ENCODE measurements at places on chromosomes 1 and 21.

DNA sequence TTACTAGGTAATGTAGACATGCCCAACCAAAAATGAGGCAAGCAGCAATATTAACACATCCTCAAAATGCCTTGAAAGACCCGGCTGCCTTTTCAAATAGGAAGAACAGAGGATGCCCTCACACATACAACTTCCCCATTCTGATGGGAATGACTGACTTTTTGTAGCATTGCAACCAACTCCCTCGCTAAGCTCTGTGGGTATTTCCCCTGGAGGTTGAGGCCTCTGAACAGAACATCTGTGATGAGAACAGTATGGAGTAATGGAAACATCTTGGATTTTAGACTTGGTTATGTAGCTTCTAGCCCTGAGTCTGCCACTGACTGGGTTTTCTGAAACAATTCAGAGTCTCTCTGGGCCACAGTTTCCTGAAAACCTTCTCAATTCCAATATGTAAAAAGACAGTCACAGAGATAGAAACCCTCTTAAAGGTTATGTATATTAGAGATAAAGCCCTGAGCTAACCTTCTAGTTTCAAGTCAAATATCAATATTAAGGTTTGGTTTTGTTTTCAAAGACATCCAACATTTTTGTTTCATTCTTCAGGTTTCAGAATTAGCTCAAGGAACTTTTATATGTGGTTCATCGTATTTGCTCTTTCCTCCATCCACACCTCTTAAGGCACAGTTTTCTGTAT lies 311.5 kb downstream of the SETD4 start:
- no peak for DNase-seq

DNA sequence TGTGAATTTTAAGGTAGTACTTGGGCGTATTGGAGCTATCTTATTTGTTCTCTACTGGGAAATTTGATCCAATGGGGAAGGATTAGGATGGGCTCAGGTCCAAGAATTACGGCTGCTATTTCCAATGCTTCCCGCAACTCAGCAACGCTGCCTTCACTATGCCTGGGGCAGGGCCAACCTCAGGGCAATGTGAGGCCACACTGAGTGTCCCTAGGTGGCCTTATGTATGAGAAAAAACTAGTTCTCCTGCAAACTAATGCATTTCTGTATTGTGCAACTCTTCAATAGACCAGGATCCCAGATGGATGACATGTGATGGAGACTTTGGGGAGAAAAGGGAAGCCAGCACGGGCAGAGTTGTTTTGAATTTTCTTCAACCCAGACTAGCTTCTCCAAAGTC lies 168.1 kb downstream of the DUSP10 start:
- no peak for DNase-seq

GRCh38 chr1:164785841-164786534 lies 227.0 kb downstream of the PBX1 start:
- DNase-seq = no peak

- DNase-seq = no peak
Measured at GRCh38 chr1:68301471-68302001, 69.2 kb upstream of the WLS start.

- DNase-seq = no peak
Measured at GRCh38 chr1:4089421-4090175, 189.5 kb upstream of the C1orf174 start.

DNA sequence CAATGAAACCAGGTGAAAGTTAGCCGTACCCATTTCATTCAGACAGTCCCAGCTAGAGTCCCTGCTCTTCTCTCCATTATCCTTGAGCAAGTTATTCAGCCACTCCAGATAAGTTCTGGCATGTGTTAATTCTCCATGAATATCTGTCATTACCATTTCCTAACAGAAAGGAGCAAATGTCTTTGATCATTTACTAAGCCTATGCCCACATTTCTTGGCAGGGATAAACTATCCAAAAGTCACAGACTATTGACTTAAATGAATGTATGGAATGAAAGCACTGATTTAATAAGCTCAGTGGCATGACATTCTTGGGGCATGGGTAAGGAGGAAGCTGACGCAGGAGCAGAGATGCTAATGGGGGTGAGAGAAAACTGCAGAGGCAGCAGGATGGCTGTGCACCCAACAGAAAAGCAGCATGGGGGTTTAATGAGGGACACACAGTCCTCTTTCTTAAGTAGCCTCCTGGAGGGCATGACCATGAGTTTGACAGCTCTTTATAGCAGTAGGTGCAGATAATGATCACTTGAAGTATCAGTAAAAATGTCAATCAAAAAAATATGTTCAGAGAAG lies 17.6 kb upstream of the DHCR24 start:
- no peak for DNase-seq

DNA sequence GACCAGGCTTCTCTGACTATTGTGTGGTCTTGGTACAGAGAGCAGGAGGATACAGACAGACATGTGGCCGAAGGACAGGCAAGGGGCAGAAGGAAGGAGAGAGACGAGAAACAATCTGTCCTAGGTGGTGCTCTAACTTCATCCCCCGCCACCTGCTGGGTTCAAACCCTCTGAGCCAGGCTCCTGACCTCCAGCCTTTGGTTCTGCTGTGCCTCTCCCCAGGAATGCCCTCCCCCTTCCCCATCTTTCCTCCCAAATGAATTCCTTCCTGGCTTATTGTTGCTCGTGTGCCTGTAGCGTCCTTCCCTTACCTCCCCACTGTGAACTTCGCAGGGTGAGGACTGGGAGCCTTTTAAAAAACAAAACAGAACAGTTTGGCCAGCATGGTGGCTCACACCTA lies 5.4 kb downstream of the TCEA3 start:
- DNase-seq = no peak
